ENCODE measurements at places on chromosomes 4 and X.

DNA sequence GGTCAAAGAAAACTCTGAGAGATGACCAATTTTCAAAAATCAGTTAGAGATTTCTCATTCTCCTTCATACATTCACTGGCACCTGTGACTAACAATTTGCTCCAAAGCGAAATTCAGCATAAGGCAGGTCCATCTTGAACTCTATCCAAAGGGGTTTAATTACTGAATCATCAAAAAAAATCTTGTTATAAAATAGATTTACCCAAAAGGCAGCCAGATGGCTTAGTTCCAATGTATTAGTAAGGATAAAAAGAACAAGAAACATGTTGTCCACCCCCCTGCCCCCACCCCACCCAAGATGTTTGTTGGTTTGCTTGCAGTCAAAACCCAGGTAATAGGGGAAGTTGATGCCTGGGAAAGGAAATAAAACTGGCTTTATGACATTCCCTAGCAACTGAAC is 200.3 kb downstream of the ANTXR2 start:
- no peak for DNase-seq

DNA sequence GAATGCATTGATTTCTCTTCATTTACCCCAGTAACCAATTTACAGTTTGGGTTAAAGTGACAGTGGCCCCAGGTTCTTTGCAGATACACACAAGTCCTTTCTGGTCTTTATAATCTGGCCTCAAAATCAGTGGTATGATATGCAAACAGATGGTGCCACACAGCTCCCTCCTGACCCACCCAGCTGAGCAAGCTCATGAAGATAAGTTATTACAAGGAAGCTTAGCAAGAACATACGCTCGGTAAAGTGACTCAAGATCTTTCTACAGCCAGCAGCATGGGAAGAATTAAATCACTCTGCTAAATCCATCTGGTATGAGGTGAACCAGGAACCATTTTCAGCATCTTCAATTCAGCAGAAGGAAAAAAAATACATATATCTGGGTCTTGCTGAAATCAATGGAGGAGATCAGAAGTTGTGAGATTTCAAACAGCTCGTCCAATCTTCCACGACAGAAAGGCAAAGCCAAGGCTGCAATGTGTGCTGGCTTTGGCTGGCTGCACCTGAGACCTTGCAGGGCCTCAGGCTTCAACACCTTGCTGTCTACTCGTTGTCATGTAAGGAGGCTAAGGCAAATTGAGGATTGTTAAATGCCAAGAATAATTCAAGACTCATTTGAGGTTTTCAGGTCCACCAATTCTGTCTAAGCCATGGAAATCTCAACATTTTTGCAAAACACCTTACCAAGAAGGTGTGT is 28.2 kb downstream of the SEL1L3 start:
- no peak for DNase-seq

DNA sequence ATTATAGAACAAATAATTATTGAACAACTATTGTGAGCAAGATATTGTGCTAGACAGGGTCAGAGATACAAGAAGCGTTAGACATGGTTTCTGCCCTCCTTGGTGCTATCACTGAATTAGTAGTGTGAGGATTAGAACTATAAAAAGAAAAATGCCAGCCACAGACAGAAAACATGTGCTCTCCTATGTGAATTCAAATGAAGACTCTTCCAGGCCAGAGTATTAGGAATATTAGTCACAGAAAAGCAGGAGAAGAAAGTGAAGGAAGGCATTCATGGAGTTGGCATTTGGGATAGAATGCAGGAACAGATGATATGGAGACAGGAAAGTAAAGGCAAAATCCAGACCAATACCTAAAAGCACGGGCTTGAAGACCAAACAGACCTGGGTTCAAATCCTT is 179.6 kb upstream of the TENM3 start:
- no peak for DNase-seq

DNA sequence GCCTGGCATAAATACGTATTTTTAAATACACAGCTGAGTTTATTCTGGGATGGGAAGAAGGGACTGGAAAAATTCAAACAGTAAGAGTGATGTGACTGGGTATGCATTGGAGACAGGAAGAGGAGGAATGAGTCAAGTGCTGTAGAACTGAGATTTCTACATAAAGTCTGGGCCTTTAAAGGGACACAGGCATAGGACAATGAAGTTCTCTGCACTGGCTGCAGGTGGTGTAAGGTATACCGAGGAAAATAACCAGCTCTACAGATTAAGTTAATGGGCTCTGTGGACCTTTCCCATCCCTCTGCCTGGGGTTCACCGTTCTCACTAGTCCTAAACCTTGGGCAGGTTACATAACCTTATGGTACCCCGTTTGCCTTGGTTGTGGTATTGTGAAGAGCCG is 68.7 kb downstream of the DHX15 start:
- DNase-seq: no peak

- DNase-seq: no peak
These were observed 7.6 kb downstream of the CPLX1 start for GRCh38 chr4:818106-818921.

DNA sequence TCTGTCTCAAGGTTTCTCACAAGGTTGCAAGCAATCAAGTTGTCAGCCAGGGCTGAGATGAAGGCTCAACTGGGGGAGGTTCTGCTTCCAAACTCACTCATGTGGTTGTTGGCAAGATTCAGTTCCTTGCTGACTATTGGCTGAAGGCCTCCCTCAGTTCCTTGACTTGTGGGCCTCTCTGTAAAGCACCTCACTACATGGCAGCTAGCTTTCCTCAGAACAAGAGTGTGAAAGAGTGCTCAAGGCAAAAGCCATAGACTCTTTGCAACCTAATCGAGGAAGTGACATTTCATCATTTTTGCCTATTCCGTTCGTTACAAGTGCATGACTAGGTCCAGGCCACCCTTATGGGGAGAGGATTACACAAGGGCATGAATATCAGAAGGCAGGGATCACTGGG is 52.0 kb downstream of the CXorf58 start:
- DNase-seq: no peak

GRCh38 chr4:133920236-133920635 is 281.4 kb downstream of the PABPC4L start:
- DNase-seq: no peak

DNA sequence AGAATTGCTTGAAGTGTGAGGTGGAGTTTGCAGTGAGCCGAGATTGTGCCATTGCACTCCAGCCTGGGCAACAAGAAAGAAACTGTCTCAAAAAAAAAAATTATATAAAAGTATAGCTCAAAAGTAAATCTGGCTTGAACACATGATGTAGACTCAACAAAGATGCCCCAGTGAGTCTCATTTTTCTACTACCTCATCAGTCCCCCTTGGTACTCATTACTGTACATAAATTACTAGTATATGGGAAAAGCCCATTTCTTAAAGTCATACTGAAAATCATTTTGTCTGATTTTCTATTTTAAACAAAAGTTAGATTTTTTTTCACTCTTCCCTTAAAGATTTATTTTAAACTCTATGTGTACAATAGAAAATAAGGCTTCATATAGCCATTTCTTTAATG is 39.2 kb downstream of the FAM241A start:
- DNase-seq: no peak

DNA sequence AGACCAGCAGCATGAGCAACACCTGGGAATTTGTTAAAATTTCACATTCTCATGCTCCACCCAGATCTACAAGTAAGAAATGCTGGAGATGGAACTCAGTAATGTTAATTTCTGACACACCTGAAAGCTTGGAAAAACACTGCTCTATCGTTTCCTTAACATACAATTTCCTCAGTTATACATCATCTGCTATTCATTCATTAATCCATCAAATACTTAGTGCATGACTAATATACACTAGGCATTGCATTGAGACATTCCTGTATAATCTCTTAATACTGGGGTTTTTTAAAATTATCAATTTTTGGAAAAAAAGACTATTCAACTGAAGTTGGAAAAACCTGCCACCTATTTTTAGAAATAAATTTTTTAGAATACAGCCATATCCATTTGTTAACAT is 106.1 kb downstream of the CHM start:
- no peak for DNase-seq

DNA sequence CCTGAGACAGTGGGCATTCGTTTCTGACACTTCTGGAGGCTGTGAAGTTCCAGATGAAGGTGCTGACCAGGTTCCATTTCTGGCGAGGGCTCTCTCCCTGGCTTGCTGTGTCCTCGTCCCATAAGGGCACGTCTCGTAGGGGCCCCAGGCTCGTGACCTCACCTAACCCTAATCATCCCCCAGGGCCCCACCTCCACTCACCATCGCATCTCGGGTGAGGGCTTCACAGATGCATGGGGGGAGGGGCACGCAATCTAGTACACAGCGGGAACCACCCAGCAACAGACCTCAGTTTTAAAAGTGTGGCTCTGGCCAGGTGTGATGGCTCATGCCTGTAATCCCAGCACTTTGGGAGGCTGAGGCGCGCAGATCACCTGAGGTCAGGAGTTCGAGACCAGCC is 22.1 kb downstream of the PDE6B start:
- DNase-seq: no peak

DNA sequence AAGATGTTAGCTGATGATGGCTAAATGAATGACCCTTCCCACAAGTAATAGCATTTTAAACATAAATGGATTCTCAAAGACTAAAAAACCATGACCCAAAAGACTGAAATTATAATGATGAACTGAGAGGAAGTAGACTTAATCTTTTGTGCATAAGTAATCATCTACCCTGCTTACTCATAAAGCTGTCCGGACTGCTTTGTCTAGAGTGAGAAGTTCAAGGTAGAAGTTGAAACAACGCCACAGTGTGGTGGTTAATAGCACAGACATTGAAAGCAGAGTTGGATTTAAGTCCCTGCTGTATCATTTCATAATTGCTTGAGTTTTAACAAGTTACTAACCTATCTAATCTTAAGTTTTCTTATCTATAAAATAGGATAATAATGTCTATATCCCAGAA is 346.6 kb downstream of the CENPC start:
- DNase-seq: no peak

DNA sequence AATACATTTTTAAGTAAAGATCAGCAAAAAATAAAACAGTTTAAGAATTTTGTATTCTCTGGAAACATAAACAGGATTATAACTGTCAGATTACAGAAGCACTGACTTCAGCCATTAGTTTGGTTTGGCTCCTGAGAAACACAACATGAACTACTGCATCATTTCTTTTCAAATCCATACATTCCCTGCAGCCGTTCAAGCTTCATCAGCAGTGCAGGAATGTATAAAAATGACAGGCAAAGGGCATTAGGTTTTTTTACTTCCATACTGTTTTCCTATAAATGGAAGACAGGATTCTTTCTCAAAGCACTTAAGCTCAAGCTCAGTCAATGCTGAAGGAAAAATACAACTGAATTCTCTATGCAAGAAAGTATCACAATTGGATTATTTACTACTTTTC is 4.2 kb upstream of the MAB21L2 start:
- DNase-seq: no peak

GRCh38 chrX:103513476-103514108 is 5.7 kb downstream of the RAB40A start:
- no peak for DNase-seq

DNA sequence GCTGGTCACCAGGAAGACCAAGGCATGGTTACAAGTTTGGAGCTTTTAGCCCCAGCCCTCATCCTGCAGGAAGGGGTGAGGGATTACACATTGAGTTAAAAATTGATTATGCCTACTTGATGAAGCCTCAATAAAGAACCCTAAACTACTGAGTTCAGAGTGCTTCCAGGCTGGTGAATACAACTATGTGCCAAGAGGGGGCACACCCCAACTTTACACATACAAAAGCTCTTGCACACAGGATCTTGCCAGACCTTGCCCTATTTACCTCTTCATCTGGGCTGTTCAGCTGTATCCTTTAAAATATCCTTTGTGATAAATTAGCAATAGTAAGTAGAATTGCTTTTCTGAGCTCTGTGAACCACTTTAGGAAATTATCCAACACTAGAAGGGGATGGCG is 489.3 kb downstream of the INPP4B start:
- no peak for DNase-seq

GRCh38 chr4:168212656-168213055 is 105.9 kb downstream of the DDX60 start:
- no peak for DNase-seq

- no peak for DNase-seq
These were observed 20.5 kb upstream of the DDX3X start for GRCh38 chrX:41313419-41313818.

DNA sequence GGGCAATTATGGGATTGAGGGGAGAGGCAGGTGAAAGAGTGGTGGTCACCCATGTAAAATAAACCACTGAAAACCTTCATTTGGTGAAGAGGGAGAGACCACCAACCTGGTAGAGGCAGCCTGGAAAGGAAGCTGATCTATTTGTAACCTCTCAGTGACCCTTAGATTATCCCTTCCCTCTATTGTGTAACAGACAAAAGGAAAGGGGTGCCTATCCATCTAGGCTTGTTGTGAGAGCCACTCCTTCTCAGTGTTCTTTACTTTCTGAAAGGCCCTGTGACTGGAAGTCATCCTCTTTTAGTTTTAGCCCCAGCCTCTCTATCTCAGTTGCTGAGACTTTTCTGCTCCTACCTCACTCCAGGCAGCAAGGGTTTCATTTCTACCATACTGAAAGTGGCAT is 142.4 kb downstream of the TMEM164 start:
- no peak for DNase-seq

- DNase-seq: no peak
These were observed 3.6 kb upstream of the SCARB2 start for GRCh38 chr4:76216975-76217814.

DNA sequence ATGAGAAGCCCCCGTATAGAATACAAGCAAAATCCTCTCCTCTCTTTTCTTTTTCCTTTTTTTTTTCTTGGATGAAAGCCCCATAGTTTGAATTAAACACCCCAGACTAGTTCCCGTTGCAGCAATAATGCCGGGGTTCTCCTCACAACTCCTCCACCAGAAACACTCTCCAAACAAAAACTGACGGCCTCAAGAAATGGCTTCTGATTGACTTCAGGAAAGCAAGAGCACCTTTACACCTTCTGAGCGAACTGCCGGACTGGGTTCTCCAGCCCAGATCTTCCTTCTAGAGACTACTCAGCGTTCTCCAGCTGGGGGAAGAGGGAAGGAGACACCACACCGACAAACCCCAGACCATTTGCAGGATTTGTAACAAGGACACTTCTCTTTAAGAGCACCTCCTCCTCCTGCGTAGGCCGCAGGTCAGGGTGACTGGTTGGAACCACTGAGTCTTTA is 4.0 kb downstream of the HAND2 start:
- DNase-seq: no peak

- no peak for DNase-seq
These were observed 1.5 kb downstream of the TIFA start for GRCh38 chr4:112284166-112284565.

DNA sequence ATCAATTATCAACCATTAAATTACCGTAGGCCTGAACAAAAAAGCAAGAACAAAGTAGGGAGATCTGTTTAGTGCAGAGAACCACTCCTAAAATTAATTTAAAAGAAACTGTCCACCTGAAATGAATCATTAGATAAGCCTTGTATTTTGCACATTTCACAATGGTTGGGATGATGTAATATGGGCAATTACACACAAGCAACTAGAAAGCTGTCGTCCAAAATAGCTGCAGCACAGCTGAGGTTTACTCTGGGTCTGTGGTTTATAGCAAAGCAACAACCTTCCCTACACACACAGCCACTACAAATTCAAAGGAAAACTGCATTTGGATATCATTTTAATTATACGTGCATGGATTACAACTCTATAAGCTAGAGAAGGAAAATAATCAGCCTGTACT is 28.5 kb downstream of the PCDH19 start:
- no peak for DNase-seq
